ENCODE measurements at places on chromosomes 1 and 21.

DNA sequence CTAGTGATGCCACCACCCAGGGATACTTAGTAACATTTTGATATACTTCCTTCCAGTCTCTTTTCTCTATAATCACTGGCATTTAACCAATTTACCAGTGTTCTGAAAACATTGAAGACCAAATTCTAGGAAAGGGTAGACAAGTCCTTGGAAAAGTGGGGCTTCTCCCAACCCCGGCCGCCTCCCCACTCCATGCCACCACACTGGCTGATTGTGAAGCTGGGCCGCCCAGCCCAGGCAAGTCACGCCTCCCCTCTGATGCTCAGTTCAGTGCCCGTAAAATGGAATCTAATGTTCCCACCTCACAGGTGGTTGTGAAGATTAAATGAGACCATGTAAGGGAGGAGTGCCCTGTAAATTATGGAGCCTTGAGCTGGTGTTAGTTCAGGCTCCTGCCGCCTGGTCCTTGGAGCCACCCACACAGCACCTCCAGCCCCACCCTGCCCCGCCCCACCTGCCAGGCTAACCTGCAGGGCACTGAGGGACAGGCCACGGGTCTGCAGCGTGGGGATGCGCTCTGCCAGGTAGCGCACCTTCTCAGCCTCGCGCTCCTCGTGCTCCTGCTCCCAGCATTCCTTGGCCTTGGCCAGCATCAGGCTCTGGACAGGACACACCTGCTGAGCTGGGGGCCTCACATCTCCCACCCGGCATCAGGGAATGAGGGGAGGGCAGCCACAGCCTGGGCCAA lies 7.3 kb downstream of the TNNI1 start:
- DNase-seq = no peak

DNA sequence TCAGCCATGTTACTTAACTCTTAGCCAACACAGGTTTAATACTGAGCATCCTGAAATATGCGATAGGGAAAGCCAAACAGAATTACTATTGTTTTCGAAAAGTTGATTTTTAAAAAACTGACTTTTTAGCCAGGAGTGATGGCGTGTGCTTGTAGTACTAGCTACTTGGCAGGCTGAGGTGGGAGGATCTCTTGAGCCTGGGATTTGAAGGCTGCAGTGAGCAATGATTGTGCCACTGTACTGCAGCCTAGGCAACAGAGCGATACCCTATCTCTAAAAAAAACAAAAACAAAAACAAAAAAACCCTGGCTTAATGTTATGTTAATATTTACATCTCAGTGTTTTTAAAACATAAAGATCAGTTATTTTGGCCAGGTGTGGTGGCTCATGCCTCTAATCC lies 16.7 kb downstream of the NMNAT1 start:
- no peak for DNase-seq

DNA sequence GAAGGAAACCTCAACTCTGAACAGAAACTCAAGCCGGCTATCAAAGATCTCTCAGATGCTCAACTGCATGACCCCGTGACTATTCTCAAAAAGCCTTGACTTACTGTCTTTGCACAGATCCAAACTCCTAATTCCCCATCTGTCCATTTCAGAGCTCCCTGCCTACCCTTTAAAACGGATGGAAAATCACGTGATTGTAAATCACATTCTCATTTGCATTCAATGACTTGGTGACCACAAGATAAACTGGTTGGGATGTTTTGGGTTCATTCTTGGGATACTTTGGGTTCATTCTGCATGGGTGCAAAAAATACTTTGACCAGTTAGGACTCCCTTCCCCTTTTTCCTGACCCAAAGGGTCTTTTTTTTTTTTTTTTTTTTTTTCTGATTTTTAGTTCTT lies 41.3 kb upstream of the RUNX1 start:
- no peak for DNase-seq

DNA sequence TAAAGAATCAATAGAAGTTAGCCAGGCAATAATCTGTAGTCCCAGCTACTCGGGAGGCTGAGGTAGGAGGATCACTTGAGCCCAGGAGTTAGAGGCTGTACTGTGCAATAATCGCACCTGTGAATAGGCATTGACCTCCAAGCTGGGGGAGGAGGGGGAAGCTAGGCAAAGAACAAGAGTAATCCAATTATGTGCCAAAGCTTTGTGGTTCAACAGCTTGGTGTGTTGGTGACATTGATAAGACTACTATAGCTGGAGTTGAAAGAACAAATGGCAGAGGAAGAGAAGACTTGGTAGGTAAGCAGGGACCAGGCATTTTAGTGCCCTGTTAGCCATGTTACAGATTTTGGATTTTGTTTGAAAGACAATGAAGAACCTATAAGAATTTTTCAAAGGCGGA lies 2.1 kb upstream of the TMCO2 start:
- no peak for DNase-seq

GRCh38 chr1:178388418-178389145 lies 108.2 kb downstream of the CLEC20A start:
- DNase-seq = peak; percentile 44

GRCh38 chr1:225933072-225933471 lies 7.9 kb downstream of the LEFTY2 start:
- DNase-seq = no peak

- DNase-seq = no peak
Observed at GRCh38 chr1:198121056-198121826, 35.6 kb upstream of the NEK7 start.

All from endodermal cell (in vitro differentiated cells).